ENCODE measurements at places on chromosomes 13 and 19.

- DNase-seq = no peak
Measured at GRCh38 chr13:94080527-94080926, 399.0 kb downstream of the DCT start.

GRCh38 chr19:6509118-6509971 lies 7.2 kb upstream of the TUBB4A start:
- no peak for DNase-seq

DNA sequence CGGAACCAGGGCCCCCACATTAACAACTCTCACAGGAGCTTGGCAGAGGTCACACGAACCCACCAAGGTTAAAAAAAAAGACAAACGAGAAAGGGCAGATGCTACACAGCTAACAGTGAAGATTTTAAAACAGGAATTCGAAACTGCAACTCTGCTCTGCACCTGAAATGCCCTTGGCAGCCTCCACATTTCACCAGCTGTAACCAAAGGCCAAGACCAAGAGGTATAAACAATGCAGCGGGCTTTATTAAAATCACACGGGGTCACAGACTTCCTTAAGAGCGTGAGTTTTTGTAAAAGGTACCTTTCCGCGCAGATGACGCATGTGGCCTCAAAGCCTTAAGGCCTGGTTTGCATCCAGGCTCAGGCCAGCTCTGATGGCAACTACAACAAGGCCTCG lies 88.2 kb downstream of the STK24 start:
- no peak for DNase-seq

GRCh38 chr19:38679839-38680238 lies 32.4 kb downstream of the ACTN4 start:
- peak; percentile 92 for DNase-seq

GRCh38 chr13:48508011-48508410 lies 24.9 kb downstream of the RCBTB2 start:
- DNase-seq = no peak

GRCh38 chr19:7842661-7843294 lies 12.8 kb downstream of the EVI5L start:
- DNase-seq = no peak

DNA sequence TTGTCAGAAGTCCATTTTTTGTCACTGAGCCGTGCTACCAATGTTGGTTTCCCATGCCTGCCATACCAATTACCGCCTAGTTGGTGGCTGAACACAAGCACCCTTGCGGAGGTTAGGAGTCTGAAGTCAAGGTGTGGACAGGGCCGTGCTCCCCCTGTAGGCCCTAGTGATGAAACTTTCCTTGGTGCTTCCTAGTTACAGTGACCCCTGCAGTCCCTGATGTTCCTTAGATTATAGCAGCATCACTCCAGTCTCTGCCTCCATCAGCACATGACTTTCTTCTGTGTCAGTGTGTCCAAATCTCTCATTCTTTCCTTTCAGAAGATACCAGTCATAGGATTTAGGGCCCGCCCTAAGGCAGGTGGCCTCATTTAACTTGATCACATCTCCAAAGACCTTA lies 99.0 kb downstream of the MYO16 start:
- DNase-seq = no peak

DNA sequence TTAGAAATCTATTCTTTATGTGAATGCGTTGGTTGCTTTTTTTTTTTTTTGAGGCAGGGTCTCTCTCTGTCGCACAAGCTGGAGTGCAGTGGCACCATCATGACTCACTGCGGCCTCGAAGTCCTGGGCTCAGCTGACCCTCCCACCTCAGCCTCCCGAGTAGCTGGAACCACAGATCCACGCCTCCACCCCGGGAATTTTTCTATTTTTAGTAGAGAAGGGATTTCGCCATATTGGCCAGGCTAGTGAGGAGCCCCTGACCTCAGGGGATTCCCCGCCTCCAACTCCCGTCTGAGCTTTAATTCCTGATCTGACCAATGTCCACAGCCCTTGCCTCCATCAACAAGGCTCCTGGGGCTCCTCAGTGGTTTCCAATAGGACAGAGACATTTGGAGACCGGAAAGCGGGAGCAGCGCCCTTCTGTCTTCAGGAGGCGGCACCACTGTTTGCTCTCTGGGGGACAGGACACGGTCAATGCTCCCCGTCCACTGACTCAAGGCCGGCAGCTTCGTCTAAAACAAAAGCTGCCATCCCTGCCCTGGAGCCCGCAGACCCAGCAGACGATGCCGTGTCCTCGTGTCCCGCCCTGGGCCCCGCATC lies 503 bp downstream of the TUBA3C start:
- DNase-seq = no peak

DNA sequence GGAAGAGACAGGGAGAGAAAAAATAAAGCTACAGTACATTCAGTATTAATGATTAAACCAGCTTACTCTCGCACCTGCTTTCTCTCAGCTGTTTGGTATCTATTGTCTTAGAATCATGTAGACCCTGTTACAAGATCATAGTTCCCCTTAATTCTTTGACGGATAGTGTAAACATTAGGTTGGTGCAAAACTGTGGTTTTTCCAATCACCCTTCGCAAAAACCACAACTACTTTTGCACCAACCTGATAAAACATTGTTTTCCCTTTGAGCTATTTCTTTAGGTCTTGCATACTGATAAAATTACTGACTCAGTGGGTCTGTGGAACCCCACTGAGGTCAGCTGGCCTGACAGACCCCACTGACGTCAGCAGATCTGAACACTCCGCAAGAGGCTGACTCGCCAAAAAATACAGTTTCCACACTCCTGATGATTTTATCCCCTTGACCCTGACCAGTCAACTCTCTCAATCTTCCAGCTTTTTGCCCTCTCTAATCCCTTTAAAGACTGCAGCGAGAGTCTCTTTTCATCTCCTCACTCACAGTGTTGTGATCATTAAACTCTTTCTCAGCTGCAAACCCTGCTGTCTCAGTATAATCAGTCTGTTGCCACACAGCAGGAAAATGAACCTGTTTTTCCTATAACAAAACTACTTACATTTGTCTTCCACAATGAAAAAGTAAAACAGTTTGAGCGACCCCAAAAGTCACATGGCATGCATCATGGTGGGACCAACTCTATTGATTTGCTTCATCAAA lies 123.9 kb downstream of the SLITRK6 start:
- DNase-seq = no peak

DNA sequence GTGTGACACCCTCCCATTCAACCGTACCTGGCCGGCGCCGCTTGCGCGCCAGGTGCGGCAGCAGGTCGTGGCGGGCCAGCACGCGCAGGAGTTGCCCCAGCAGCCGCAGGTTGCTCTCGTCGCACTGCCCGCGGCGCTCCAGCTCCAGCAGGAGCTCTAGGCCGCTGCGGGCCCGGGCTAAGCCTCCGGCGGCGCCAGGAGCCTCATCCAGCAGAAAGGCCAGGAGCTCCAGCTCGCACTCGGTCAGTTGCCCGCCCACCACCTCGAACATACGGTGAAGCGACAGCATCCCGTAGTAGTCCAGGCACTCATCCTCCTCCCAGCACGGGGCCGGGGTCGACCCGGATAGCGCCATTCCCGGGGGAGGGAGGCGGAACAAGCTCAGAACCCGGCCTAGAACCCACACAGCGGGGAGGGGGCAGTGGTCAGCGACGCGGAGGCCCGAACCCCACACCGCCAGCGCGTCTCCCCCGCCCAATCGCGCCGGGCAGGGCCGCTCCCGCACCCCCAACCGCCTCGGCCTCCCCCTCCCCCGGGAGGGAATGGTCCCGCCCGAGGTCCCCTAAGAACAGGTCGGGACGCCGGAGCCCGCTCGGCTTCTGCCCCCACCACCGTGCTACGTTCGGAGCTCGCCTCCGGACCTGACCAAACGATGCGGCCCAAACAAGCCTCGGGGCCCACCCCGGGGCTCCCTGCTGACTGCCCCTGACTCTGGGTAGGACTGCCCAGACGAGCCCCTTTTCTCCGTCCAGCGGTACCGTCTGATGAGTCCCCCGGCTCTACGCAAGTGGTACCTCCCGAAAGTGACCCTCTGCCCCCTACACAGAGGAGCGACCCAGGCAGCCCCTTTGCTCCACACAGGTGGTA lies 591 bp downstream of the DEDD2 start:
- peak; percentile 58 for DNase-seq

DNA sequence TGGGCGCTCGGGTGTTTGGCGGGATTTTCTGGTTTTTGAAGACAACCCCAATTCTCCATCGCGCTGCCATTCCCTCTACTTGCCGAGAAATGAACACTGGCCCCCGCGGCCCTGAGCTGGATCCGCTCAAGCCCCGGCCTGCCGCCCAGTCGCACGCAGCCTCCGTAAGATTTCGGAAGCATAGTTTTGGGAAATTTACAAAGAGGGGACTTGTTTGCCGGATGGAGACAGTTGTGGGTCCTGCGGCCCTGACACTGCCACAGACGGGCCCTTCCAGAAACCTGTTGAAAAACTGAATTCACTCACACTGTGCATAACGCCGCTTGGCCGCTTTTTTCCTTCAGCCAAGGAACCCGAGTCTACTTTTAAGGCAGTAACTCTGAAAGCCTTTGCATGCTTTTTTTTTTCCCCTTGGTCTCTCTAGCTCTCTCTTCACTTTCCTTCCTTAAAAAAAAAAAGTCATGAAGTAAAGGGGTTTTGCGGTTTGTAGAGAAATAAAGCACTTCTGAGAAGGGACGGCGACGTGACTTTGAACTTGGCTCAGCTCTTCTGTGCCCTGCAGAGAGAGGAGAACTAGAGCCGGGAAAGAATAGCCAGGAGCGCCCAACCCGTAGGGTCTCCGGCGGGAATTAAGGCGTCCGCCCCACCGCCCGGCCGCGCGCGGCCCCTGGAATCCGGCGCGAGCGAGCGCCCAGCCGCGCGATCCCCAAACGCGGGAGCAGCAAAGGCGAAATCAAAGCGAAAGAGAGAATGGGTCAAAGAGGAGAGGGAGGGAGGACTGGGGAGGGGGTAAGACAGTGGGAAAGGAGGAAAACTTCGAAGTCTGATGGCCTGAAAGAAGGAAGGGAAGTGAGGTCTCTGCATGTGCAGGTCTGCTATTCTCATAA lies 3.4 kb upstream of the ZIC2 start:
- no peak for DNase-seq

DNA sequence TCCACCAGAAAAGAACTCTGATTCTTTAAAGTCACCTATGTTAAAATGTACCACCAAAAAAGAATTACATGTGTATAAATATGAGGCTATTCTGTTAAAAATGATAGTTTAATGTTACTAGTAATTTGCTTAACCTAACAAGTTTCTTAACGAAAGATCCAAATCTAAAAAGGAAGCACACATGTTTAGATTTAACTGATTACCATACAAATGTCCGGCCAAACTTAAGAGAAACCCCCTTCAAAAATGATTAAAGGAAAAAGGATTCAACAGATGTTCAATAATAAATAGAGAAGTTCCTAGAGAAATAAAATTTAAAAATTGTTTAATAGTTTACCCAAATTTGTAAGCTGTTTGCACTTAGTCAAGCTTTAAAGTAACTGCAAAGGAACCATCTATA lies 5.0 kb upstream of the ZNF69 start:
- DNase-seq = no peak

- no peak for DNase-seq
Measured at GRCh38 chr13:21117104-21117809, 55.9 kb upstream of the LATS2 start.

DNA sequence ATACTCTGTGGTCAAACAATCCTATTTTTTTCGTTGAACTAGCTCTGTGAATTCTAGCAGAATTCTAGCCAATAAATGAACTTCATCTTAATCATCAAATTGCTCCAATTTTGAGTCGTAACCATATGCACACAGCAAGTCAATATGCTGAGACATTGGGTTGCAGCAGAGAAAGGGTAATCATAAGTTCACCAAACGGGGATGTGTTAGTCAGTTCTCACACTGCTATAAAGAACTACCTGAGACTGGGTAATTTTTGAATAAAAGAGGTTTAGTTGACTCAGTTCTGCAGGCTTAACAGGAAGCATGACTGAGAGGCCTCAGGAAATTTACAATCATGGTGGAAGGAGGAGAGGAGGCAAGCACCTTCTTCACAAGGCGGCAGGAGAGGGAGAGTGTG lies 67.7 kb upstream of the ABCC4 start:
- DNase-seq = no peak

DNA sequence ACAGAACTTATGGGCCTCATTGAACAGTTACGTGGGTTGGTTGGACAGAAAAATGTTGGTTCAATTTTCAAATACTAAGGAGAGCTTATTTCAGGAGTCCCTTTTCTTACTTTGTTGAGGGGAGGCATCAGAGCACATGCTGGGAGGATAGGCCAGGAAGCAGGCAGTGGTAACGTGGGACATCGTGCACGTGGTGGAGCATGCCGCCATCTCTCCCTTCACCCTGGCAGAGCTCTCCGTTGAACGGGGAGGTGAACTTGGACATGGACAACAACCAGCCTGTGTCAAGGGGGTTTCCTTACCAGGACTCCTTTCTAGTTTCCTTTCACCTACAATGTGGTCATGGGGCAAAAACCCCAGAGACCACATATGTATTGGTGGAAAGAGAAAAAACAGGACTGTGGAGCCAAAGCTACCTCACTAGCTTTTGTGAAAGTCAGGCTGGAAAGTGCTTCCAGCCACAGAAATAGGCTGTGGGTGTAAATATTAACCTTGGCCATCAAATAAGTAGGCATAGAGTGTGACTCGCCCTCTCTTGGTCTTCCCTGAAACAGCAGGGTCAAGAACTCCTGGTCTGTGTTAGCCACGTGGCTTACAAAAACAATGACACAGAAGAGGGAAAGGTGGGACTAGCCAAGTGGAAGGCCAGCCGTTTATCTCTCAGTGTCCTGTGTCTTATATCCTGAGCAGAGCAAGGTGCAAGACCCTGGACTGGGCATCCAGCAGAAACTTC lies 14.4 kb downstream of the MICOS13 start:
- DNase-seq = peak; percentile 52

GRCh38 chr13:40995997-40996396 lies 23.1 kb downstream of the ELF1 start:
- DNase-seq = no peak

DNA sequence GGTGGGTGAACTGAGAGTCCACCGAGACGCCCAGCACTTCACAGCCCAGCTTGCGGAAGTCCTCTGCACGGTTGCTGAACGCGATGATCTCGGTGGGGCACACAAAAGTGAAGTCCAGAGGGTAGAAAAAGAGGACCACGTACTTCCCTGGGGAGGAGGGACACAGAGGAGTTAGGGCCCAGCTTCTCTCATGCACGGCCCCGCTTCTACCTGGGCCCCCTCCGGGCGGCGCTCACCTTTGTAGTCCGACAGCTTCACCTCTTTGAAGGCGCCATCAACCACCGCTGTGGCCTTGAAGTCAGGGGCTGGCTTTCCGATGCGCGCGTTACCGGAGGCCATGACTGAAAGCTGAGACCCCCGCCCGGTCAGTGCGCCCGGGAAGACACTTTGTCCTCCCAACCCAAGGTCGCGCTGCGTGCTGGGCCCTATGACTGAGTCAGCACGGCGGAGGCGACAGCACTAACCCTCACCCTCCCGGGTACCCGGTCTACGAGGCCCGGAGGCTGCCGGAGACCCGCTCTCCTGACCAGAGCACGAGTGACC lies 606 bp downstream of the PRDX2 start:
- DNase-seq = peak; percentile 33

GRCh38 chr19:44776402-44777096 lies 1.1 kb upstream of the CBLC start:
- no peak for DNase-seq

Data from mesenchymal stem cell (in vitro differentiated cells and primary cell).